Breast epithelium (tissue), 4 donors: ENCODE measurements at places on chromosomes 4 and X. TPM values are rescaled to one million over a fixed set of nuclear protein-coding genes. Genes with fewer than 3 reads are reported as not detected.

DNA sequence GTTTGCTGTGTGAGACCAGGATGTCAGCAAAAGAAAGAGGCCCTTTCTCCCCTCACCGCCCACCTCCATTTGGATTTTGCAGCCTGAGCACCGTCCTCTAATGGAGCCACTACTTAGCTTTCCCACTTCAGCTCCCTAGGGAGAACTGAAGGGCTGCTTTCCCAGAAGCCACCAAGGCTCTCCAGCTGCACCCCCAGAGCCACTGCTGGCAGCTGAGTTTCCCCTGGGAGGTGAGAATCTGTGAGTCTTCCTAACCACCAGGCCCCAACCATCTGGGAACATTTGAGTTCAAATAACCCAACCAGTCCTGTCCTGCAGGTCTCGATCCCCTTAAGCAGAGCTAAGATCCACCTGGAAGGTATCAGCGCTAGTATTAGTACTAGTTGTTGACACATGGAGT lies 173.1 kb upstream of the USP9X start:
- no peaks in the 10 kb centered on the region for H3K36me3 ChIP-seq
- no peak overlapping the region for H3K4me3 ChIP-seq
- H3K27ac ChIP-seq: no peak overlapping the region
- H3K4me1 ChIP-seq: no peaks in the 10 kb centered on the region
- no peak for DNase-seq

DNA sequence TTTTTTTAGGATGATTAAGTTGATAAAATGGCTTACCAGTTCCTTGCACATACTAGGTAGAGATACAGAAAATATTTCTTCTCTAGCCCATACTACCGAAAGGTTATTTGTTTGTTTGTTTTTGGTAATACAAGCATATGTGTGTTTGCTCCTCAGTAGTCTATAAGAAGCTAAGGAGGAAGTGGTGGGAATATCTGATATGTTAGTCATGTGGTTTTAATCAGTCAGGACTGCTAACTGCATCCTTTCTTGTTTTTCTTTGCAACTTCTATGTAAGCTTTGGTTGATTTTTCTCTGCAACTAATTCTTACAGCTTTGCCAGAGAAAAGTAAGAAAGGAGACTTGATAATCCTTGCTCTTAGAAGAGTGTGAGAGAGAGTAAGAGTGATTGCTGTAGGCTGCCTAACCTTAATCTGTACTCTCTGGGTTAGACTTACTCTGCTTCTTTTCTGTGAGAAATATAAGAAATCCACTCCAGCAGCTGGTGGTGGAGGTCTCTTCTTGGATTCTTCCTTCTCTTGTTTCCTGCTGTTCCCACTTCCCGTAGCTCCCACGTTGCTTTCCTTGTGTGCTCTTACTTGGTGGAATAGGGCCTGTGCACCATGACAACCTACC lies 28.3 kb downstream of the SEPTIN11 start:
- no peaks in the 10 kb centered on the region for H3K27me3 ChIP-seq
- H3K36me3 ChIP-seq: no peaks in the 10 kb centered on the region
- H3K4me1 ChIP-seq: no peaks in the 10 kb centered on the region
- no peak for DNase-seq

GRCh38 chr4:186726426-186727168 lies 2.9 kb upstream of the FAT1 start:
- H3K36me3 ChIP-seq: no peaks in the 10 kb centered on the region
- H3K27me3 ChIP-seq: no peaks in the 10 kb centered on the region
- H3K4me1 ChIP-seq: no peaks in the 10 kb centered on the region
- peak; percentile 70 for DNase-seq

GRCh38 chr4:189436207-189436606 lies 504.5 kb upstream of the FRG1 start:
- H3K36me3 ChIP-seq: no peaks in the 10 kb centered on the region
- no peak overlapping the region for H3K4me3 ChIP-seq
- no peak overlapping the region for H3K27ac ChIP-seq
- no peak for DNase-seq

TBX22 gene
- not detected for total RNA-seq

GRCh38 chrX:65451663-65452062 lies 82.9 kb downstream of the LAS1L start:
- H3K27ac ChIP-seq: no peak overlapping the region
- no peaks in the 10 kb centered on the region for H3K36me3 ChIP-seq
- no peak for DNase-seq
- H3K4me3 ChIP-seq: no peak overlapping the region

DNA sequence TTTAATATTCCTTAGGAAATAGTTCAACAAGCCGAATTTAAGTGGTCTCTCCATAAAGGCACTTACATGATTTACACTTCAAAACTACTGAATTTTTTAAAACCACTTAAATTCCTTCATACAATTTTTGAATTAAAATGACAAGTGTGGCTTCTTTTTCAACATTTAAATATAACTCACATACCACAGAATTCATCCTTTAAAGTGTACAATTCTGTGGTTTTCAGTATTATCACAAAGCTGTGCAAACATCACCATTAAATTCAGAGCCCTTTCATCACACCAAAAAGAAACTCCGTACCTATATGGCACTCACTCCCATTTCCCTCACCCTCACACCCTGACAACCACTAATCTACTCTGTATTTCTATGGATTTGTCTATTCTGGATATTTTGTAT lies 200.9 kb upstream of the MAB21L2 start:
- H3K36me3 ChIP-seq: no peaks in the 10 kb centered on the region
- H3K27me3 ChIP-seq: no peaks in the 10 kb centered on the region
- H3K4me3 ChIP-seq: no peak overlapping the region
- no peaks in the 10 kb centered on the region for H3K4me1 ChIP-seq

DNA sequence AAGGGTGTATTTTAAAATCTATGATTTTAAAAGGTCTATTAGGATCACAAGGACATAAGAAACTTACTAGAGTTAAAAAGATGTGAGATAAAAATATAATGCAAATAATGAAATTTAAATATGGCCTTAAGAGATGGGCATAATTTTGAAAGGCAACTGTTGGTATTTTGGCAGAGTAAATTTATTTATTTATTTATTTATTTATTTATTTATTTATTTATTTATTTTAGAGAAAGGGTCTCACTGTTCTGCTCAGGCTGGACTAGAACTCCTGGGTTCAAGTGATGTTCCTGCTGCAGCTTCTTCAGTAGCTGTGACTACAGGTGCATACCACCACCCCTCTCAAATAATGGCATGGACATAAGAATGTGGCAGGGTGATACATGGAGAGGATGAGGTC lies 932.1 kb upstream of the LCORL start:
- H3K27me3 ChIP-seq: no peaks in the 10 kb centered on the region
- H3K27ac ChIP-seq: no peak overlapping the region
- H3K36me3 ChIP-seq: no peaks in the 10 kb centered on the region
- no peak for DNase-seq
- H3K4me1 ChIP-seq: no peaks in the 10 kb centered on the region
- no peak overlapping the region for H3K4me3 ChIP-seq
